ENCODE measurements at places on chromosomes 11 and 22.

DNA sequence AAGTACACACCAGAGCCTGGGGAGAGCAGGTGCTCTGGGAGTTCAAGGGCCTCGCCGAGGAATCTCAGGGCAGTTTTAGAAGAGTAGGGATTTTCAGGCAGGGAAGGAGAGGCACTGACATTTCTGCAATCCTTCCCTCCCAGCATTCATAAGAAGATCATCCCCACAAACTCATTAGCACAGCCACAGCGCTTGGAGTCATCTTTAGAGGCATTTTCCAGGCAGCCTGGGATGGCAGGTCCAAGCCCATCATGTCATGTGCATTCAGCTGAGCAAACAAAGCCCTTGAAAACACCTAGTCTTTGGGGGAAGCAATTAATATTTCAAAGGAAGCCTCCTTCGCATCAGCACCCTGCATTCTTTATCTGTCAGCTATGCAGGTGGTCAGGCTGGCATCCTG is 43.8 kb downstream of the MAP6 start:
- DNase-seq = no peak

GRCh38 chr11:86483940-86484794 is 109.5 kb downstream of the CCDC81 start:
- DNase-seq = no peak

DNA sequence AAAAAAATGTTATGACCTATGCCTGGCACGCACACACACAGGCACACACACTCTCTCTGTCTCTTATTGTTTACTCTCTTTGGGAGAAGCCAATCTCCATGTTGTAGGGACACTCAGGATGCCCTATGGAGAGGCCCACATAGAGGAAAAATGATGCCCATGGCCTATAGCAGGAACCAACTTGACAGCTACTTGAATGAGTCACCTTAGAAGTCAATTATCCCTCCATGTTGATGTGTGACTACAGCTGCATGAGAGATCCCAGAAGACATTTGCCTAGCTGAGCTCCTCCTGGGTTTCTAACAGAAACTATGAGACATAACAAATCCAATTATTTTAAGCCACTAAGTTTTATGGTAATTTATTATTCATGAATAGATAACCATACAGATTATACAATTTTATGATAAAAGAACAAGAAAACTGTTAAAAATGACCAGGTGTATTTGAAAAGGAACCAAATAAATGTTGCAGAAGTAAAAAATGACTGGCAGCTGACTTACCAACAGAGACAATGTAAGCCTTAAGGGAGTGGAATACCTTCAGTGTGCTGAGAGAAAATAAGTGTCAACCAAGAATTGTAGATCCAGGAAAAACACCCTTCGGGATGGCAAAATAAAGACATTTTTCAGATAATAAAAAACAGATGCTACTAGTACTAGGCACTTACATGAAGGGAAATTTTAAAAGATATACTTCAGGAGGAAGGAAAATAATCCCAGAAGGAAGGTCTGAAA is 403.7 kb upstream of the SYN3 start:
- no peak for DNase-seq

- DNase-seq = peak; percentile 29
Measured at GRCh38 chr11:1882265-1883238, 9.1 kb downstream of the PRR33 start.

- DNase-seq = peak; percentile 24
Measured at GRCh38 chr11:125404811-125405790, 91.0 kb downstream of the FEZ1 start.

GRCh38 chr11:115676768-115677167 is 172.6 kb upstream of the CADM1 start:
- DNase-seq = no peak

Measured in stimulated activated CD8-positive, alpha-beta memory T cell treated with anti-CD3 and anti-CD28 coated beads, Interleukin-15, amount 100 ng/mL, for 4 hours (primary cell).